ENCODE measurements at places on chromosomes 7 and 10.

DNA sequence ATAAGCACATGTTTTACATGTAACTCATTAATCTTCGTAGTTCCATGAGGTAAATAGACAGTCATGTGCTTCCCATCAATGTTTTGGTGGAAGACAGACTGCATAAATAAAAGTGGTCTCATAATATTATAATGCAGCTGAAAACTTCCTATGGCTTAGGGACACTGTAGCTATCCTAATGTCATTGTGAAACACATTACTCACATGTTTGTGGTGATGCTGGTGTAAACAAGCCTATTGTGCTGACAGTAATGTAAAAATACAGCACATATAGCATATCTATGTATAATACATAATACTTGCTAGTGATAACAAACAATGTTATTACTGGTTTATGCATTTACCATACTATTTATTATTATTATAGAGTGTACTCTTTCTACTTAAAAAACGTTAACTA is 37.2 kb upstream of the PLXDC2 start:
- no peak for DNase-seq

DNA sequence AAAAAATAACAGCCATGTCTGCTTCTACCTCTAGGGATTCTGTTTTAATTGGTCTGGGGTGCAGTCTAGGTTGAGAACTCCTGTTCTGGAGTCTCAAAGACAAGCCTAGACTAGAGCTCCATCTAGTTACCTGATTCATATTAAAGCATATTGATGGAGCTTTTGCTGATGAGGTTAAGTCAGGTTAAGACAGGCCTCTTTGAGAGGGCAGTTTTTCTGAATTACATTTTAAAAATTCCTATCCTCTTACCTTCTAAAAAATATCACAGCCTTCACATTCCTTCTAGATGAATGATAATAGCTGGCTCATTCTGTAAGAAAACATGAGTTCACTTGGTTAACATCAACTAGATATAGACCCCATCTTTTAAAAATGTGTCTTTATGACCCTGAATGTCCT is 28.9 kb downstream of the MGAM start:
- no peak for DNase-seq

- DNase-seq, result no peak
Observed at GRCh38 chr7:82397879-82398524, 45.6 kb downstream of the CACNA2D1 start.

GRCh38 chr7:19116121-19117090 is 1.0 kb downstream of the TWIST1 start:
- DNase-seq, result no peak

- no peak for DNase-seq
Observed at GRCh38 chr7:114007386-114007785, 88.6 kb upstream of the PPP1R3A start.

GRCh38 chr10:46559231-46559671 is 2.8 kb upstream of the GPRIN2 start:
- no peak for DNase-seq

GRCh38 chr7:147774461-147774860 is 816.1 kb upstream of the C7orf33 start:
- DNase-seq, result no peak

DNA sequence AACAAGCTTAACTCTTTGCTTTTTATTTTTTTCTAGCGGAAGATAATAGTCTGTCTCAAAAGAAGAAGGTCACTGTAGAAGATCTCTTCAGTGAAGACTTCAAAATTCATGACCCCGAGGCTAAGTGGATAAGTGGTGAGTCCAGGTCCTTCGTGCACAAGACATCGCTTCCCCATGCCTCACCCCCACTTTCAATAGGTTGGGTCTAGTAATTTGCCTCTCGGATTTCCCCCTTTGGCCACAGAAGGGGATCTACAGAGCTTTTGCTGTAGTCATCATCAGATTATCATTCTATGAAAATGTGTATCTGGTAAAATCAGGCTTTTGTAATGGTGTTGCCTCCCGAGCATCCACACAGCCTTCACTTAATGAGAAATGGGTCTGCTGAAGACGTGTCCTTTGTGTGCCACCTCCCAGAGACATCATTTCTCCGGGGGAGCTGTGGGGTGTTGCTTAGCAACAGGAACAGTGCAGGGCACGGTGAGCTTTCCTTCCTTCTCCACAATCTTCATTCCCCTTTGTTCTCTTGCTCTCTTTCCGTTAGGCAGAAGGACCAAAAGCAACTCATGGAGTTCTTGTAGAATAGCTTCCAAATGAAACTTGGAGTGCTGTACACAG is 422.8 kb downstream of the DPP6 start:
- DNase-seq, result no peak

DNA sequence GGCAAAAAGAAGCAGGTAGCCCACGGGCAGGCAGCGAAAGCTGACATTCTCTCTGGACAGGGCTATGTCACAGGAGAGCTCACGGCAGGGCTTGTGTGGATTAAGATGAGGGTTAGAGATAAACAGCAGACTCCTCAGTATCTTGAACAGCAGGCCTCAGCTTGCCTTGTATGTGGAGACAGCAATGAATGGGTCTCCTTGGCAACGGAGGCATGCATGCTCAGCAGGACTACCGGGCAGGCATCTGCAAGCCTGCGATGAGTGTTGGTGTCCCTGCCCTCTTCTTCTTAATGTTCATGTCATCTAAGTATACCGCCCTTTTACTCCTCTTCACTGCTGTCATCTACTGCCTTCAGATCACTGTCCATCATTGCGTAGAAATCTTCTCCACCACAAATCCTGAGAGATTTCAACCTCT is 81.9 kb upstream of the C1GALT1 start:
- no peak for DNase-seq

DNA sequence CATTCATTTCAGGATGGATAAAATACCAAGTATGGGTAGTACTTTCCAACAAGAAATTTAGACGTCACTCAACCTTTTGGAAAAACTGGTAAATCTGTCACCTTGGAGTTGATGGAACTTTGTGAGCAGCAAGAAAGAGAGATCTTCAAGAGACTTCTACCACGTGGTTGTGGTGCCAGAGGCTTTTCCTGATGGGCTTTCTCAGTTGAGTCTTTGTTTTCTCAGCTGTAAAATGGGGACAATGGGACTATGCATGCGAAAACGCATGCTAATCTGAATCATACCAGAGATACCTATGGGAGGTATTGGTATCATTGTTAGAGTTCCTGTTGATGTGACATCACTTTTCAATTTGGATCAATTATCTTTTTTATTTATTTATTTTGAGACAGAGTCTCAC is 59.4 kb downstream of the THNSL1 start:
- no peak for DNase-seq

- no peak for DNase-seq
Observed at GRCh38 chr7:134690614-134691504, 44.2 kb downstream of the BPGM start.

GRCh38 chr7:47310020-47310419 is 271.9 kb downstream of the TNS3 start:
- no peak for DNase-seq

- no peak for DNase-seq
Observed at GRCh38 chr7:20795881-20796280, 9.2 kb upstream of the SP8 start.
